GM04503 (cell line): ENCODE measurements at places on chromosomes 12 and 14.
A peak's percentile ranks its signal among the peaks of the same experiment; 100 is the strongest.

- no peak for DNase-seq
These were observed 53.0 kb upstream of the KITLG start for GRCh38 chr12:88633312-88633711.

DNA sequence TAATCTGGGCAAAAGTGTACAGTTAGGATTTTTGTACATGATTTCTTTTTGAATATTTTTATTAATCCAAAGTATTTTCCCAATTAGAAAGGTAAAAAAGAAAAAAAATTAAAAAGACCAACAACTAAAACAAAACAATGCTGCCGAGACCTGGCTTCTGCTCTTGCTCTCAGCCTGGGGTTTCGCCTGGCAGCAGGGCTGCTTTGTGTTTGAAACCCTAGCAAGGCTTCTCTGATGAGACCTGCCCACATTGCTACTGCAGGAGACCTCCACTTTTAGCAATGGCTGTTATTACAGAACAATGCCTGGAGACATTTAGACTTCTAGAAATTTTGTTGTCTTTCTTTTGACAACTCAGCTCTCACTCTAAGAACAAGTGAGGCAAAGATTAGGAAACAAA lies 1153.0 kb upstream of the TMEM132C start:
- DNase-seq: no peak

- no peak for DNase-seq
These were observed 3.3 kb upstream of the ASCL1 start for GRCh38 chr12:102954134-102954533.

DNA sequence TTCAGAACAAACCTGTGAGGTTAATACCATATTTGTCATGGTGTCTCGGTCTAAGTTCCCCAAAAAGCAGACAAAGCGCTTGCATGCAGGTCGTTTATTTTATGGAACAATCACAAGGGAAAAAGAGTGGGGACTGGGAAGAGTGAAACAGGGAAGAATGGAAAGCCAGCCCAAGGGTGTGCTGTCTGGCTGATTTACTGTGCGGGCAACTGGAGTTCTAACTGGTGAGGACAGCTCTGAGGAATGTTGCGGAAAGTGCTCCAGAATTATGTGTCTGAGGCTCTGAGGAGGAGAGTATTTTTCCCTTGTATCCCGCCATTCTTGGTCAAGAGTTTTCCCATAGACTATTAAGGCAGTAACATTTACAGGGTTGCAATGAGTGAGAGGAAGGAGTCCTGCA lies 465.4 kb downstream of the RMST start:
- DNase-seq: no peak

- no peak for DNase-seq
These were observed 1.1 kb downstream of the ATP5F1B start for GRCh38 chr12:56644654-56645053.

DNA sequence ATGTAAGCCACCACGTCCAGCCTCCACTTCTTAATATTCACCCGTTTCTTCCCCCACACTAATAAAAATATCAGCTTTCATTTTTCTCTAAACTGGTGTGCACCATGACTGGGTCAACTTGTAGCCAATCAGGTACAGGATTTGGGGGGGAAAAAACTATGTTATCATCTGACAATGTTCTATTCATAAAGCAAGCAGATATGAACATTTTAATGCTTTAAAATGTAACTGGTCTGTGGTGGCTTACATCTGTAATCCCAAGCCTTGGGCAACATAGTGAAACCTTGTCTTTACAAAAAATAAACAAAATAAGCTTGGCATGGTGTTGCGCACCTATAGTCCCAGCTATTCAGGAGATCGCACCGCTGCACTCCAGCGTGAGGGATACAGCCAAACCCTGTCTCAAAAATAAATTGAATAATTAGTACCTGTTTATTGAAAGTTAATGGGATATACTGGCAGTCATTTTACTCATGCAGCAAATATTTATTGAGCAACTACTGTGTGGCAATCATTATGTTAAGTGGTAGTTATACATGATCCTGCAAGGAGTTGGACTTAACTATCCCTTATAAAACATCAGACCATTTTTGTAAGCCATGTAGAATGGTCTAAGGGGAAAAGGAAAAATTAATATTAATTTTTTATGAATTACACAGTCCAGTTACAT lies 15.3 kb upstream of the ITPR2 start:
- DNase-seq: no peak

GRCh38 chr12:49868952-49869815 lies 26.3 kb upstream of the BCDIN3D start:
- peak; percentile 21 for DNase-seq

- no peak for DNase-seq
These were observed at the start of gene PPP4R4 for GRCh38 chr14:94173885-94174603. Gene PPP4R4 (plus strand): TSS chr14:94174322. CDS start chr14:94174466, 144 bp downstream.

DNA sequence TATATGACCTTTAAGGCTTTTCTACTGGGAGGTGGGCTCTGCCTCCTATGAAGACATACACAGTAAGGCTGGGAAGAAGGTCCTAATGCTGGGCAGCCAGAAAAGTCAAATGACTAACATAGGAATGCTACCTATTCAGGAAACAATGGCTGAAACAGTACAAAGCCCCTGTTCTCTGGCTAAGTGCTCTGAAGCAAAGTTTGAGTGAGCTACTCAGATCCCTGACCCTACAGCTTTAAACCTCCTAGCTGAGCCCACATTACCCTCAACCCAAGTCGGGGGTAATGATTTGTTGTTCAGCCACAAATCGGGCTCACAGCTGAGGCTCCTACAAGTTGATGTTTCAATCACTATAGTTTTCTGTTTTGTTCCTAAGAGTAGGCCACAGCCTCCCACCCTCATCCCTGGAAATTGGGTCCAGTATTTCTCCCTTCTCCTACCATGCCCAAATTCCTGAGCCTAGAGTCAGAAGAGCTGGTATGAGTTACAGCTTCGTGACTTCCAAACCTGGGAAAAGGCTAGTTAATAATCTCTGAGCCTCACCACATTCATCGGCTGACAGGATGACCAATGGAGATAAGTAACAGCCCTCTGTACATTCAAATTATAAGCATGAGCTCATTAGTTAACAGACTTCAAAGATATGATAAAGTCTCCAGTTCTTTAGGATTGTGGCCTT lies 46.5 kb downstream of the BTBD7 start:
- no peak for DNase-seq

GRCh38 chr14:23183479-23183878 lies at the start of gene SLC7A8:
Gene SLC7A8 (minus strand): TSS chr14:23183660. CDS start chr14:23182914, 746 bp downstream.
- no peak for DNase-seq

DNA sequence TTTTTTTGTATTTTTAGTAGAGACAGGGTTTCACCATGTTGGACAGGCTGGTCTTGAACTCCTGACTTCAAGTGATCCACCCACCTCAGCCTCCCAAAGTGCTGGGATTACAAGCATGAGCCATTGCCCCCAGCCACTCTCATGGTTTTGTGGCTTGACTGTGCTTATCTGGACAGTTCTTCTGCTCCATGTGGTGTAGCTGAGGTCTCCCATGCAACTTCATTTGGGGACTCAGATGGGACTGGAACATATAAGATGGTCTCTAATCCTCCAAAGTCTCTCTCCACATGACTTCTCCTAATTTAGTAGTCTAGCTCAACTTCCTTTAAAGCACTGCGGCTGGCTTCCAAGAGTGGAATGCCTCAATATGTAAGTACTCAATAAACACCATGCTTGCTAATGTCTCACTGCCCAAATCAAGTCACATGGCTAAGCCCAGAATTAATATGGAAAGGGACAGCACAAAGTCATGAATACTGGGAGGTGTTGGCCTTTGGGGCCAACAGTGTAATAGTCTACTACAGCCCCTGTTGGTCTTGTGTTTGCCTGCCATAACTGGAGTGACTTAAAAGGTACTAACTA lies 7.4 kb downstream of the INHBC start:
- no peak for DNase-seq

- DNase-seq: peak; percentile 39
These were observed at the start of gene SLC4A8 for GRCh38 chr12:51424662-51425539. Gene SLC4A8 (plus strand): TSS chr12:51424831. CDS start chr12:51424988, 157 bp downstream.

DNA sequence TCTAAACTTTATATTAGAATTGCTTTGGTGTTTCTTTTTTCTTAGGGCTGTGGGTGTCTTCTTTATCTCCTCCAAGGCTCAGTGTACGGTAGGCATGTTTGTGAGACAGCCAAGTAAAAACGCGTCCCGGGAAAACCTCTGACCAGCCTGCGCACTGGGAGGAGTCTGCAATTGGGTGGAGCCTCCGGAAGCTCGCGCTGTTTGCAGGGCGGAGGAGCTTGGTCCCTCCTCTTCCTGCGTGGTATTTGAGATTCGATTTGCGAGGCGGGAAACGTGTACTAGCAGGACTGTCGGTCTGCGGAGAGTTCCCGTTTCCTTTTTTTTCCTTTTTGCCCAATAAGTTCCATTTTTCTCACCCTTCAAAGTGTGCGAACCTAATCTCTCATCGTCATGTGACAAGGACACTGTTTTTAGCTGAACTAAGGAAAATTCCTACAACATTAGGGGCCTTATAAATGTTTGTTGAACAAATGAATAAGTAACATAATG lies 182.1 kb upstream of the OTX2 start:
- no peak for DNase-seq

- DNase-seq: peak; percentile 62
These were observed 1092.1 kb upstream of the TMEM132C start for GRCh38 chr12:127174881-127175280.

- no peak for DNase-seq
These were observed 52.7 kb downstream of the FBXO34 start for GRCh38 chr14:55323910-55324309.

DNA sequence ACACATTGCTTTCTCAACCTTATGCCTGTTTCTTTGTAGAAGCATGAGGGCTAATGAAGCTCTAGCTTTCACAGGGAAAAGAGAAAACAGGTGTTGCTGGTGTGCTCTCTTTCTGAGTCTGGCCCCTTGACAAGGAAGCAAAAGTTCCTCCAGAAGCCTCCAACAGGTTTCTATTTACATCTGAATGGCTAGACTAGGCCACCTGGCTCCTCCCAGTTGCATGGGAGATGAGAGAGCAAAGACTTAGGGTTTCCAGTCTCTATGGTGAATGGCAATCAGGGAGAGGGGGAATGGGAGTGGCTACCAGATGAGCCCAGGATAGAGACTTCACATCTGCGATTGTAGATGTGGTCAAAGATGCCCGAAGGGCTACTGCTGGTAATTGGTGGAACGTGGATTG lies 138.1 kb upstream of the PLXNC1 start:
- no peak for DNase-seq

GRCh38 chr12:68317047-68317667 lies 15.0 kb downstream of the MDM1 start:
- DNase-seq: no peak

DNA sequence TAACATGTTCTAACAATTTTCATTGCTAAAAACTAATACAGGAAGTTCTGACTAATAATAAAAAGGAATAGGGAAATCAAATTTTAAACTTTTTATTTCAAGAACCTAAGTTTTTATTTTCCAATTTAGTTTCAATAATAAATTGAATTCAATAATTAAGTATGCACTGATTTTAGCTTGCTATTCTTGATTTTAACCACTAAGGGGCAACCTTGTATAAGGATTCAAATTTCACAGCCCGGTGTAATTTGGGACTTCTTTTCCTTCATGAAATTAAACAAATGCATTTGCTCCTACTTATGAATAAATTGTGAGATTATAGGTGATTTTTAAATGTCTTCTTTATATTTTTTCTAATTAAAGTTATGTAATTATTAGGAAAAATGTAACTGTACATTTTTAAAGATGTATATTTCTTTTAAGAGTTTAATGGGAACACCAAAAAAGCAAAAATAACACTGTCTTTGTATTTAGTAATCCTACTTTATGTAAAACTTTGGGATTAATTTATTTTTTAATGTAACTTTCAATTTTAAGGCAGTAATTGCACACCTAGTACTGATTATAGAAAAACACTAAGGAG lies 241.4 kb upstream of the PDZRN4 start:
- no peak for DNase-seq

DNA sequence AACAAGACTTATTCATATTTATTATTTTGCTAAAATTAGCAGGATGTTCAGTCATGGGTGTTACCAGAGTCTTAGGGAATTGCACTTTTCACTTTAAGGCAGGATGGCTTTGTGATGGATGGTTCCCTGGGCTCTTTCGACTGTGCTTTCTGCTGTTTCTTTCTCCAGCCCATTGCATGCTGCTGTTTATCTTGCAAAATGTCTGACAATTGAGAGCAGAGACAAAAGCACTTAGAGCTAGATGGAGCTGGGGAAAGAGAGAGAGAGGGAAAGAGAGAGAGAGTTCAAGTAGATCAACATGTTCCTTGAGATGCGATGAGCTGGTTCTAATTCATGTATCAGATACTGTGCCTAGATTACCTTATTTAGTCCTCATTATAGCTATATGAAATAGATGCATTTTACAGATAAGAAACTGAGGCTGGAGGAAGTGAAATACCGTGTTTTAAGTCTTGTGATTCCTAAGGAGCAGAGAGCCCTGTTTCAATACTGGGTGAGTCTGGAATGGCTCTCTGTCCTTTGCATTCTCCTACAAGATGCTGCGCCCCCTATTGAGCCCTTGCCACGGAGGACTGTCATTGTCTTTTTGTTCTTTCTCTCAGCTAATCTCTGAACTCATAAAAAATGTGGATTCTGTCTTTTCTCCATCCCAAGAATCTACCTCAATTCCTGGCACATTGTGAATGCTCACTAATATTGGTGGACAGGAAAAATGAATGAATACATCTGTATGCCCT lies 227.9 kb downstream of the ALG10B start:
- DNase-seq: no peak

GRCh38 chr12:12007001-12007712 lies 63.6 kb upstream of the BCL2L14 start:
- no peak for DNase-seq

DNA sequence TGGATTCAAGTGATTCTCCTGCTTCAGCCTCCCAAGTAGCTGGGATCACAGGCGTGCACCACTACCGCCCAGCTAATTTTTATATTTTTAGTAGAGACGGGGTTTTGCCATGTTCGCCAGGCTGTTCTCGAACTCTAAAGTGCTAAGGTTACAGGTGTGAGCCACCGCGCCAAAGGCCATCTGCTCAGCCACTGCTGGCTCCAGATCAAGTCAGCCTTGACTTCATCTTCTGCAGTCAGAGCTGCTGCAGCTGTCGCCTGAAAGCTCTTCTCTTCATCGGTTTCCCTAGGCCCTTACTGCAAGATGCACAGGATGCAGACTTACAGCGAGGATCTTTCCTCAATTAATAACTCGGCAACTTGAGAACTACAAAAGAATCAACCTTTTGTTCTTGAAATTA lies 66.8 kb downstream of the CLIP1 start:
- DNase-seq: no peak

DNA sequence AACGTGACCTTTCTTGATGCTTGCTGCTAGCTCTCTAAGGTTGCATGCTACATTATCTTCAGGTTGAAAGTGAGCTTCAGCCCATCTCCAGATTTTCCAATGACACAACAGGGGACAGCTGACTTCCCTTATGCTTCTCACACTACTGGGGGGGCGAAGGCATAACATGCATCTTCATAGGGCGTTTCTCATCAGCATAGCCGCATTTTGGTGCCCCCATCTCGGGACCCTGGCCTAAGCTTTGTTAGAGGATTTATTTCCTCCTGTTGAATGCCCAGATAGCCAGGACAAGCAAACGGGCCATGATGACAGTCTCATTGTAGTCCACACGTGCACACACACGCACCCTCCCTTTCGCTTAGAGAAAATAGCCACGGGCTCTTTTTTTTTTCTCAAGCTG lies 30.7 kb downstream of the SSPN start:
- no peak for DNase-seq
